ENCODE measurements at places on chromosomes 6 and 20.

DNA sequence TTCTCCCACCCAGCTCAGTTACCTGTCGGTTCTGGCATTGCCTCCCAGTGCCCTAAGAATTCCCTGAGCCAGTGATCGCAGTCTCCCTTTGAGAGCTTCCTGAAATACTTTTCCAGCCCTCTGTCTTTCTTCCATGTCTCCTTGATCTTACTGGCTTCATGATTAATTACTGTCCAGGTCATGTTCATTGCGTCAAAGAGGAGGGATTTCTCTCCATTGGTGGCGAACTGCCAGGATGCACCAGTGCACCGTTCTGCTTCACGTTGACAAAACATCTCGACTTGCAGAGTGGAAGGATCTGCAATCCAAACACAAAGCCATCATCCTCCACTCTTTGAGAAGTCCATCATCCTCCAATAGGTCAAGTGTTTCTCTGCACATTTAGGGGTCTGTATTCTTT is 8.6 kb downstream of the RAET1E start:
- no peak for DNase-seq

DNA sequence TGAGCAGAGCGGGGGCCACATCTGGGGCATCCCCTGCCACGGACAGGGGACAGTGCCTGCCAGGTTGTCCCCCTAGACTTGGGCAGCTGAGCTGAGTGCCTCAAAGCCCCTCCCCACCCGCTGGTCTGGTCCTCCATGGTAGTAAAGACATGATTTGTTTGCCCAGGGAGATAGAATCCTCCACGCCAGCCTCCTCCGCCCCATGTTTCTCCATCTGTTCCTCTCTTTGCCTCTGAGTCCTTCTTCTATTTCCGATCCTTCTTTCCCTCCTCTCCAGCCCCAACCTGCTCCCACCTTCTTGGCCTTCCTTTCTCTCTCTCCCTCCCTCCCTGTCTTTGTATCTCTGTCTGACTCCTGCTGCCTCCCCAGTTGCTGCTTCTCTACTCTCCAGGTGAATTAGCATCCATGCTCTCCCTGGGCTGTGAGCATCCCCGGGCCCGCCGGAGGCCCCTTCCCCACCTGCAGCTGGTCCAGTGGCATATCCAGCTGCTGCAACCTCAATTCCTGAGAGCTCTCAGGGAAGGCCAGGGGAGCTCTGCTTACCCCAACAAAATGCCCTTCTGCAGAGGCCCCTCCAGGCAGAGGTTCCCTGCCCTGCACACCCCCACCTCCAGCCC is 45.8 kb downstream of the CPNE5 start:
- no peak for DNase-seq

GRCh38 chr6:16688436-16688835 is 72.8 kb downstream of the ATXN1 start:
- no peak for DNase-seq

DNA sequence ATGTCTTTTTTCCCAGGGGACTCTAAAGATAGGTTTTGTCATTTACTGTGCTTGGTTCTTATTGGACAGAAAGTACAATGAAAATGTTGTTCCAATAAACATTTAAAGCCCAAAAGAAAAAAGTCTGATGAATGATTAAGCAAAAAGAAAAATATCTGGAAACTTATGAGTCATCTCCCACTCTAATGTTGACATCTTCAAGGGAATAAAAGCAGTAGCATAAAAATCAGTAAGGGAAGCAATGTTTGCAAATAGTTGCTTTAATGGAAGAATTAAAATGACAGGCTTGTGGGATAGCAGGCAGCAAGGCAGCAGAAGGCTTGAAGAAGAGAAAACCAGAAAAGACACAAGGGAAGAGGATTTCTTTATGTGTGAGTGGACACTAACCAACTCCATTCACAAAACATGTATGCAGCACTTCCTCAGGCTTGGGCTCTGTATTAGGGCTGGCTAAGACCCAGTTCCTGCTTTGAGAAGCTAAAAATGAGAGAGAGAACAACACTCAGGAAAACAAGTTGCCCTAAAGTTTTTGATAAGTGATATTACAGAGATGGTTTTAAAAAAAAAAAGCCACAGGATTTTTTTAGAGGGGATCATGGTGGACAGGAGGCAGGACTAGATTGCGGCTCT is 263.2 kb upstream of the NT5E start:
- no peak for DNase-seq

GRCh38 chr6:7973584-7973983 is 63.0 kb upstream of the TXNDC5 start:
- DNase-seq, result peak; percentile 16

GRCh38 chr20:1336699-1337367 is 7.9 kb upstream of the SDCBP2 start:
- DNase-seq, result peak; percentile 23

- no peak for DNase-seq
These were observed 170.3 kb upstream of the PDE7B start for GRCh38 chr6:135680964-135681913.

GRCh38 chr20:49326026-49326425 is 48.2 kb upstream of the ZNFX1 start:
- no peak for DNase-seq

DNA sequence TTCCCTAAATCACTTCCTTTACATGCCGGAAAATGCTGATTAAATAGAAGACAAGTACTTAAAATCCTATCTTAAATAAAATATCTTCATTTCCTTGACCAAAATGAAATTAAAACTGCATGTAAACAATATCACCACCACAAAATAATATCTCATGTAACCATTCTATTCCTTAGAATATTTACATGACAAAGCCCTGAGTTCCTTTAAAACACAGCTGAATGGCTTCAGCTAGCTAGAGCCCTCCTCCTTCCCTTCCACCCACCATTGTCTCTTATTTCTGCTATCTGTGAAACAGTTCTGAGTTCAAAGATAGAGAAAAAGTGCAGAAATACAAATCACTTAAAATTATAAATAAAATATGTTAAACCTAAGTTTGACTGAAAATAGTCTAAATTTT is 103.1 kb downstream of the HIVEP2 start:
- no peak for DNase-seq

- no peak for DNase-seq
These were observed 754.5 kb downstream of the HDGFL1 start for GRCh38 chr6:23323897-23324296.

DNA sequence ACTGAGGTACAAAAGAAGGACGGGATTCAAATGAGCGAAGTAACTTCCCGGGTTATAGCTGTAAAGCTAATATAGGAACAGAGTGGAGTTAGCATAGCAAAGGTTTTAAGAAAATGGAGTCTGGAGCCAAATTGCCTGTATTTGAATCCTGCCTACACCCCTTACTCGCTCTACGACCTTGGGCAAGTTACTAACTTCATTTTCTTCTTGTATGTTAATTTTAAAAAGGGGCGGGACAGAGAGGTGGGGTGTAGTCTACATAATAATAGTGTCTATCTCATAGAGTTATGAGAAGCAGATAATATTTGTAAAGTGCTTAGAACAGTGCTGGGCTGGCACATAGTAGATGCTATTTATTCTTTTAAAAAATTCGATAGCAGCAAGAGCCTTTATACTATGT is 705 bp downstream of the ZSCAN23 start:
- no peak for DNase-seq

GRCh38 chr6:163354085-163354484 is 60.4 kb upstream of the QKI start:
- no peak for DNase-seq

- no peak for DNase-seq
These were observed 159.0 kb downstream of the GMDS start for GRCh38 chr6:2086326-2086965.

- peak; percentile 39 for DNase-seq
These were observed 6.4 kb downstream of the CFB start for GRCh38 chr6:31952140-31952805.

DNA sequence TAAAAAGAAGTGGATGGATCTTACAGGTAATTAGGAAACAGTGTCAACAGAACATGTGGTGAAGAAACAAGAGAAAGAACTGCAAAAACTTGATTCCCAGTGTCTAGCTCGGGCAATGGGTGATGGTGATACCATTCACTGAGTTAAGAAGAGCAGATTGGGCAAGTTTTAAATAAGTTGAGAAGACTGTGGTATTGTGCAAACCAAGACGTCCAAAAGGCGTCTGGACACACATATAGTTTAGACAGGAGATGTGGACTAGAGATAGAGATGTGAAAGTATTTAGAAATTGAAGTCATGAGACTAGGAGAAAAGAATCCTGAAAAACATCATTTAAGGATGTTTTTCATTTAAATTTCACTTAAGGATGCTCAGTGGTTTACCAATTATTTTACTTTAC is 53.9 kb downstream of the CDK19 start:
- no peak for DNase-seq

GRCh38 chr6:73207221-73207837 is 18.0 kb downstream of the KHDC1L start:
- DNase-seq, result no peak

GRCh38 chr6:49453221-49453620 is 9.8 kb downstream of the MMUT start:
- no peak for DNase-seq

GRCh38 chr6:17921454-17921853 is 66.0 kb downstream of the KIF13A start:
- no peak for DNase-seq

GRCh38 chr6:114121913-114122662 is 151.1 kb upstream of the HDAC2 start:
- no peak for DNase-seq

GRCh38 chr20:24701027-24701426 is 231.6 kb downstream of the SYNDIG1 start:
- no peak for DNase-seq

- no peak for DNase-seq
These were observed 23.9 kb upstream of the RALGAPA2 start for GRCh38 chr20:20736303-20736702.

DNA sequence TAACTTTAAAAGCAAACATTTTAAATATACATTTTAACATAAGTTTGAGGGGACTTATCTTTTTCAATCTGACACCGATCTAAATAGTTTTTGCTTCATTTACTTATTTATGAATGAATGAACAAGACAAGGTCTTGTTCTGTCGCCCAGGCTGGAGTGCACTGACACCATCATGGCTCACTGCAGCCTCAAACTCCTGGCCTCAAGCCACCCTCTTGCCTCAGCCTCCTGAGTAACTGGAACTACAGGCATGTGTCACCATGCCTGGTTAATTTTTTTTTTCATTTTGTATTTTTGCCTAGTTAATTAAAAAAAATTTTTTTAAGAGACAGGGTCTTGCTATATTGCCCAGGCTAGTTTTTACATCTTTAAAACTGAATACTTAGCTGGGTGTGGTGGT is 25.4 kb downstream of the FBXO9 start:
- DNase-seq, result no peak

DNA sequence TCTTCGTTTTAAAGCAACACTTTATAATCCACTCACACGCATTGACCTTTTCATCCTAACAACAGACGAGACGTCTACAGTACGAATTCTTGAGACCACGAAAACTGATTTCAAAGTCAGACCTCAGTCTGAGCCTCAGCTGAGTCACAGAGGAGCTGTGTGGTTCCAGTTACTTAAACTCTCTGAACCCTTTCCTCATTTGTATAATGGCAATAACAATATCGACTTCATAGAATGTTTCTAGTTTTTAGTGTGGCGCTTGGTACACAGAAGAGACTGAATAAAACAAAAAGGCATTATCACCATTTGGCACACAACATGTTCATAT is 236.9 kb downstream of the ATXN1 start:
- DNase-seq, result no peak
